ENCODE measurements at places on chromosomes 4 and X.

GRCh38 chr4:138945401-138945800 lies 70.2 kb upstream of the NOCT start:
- no peak for DNase-seq

DNA sequence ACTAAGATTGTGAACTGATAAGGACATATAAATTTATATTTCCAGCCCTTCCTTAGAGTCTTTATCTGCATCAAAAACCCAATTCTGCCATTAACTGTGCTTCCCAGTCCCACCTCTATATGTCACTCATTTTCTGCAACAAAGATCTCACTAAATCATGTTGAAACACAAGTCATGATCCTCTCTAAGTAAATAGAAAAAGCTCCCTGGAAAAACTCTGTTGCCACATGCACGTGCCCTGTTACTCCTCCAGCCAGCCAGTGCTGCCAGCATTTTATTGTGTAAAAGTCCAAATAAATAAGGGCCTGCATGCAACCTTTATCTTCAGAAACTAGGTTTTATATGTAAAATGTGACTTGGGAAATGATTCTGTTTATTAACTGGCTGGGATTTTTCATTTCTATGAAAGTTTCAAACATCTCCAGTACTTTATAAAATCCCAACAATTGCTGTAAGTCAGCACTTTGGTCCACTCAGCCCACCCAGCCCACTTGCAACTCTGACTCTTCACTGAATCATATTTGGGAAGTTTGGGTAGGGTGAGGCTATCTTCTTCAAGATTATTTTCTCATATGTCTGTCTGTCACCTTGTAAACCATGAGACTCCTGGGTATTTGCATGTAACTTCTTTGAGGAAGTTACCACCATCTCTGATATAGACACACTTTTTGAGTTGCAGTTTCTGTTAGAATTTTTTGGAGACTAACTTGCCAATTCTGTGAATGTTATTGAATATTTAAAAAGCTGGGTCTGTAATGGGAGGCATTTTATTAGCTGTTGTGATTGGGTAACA lies 40.0 kb upstream of the SMARCA5 start:
- DNase-seq, result no peak

DNA sequence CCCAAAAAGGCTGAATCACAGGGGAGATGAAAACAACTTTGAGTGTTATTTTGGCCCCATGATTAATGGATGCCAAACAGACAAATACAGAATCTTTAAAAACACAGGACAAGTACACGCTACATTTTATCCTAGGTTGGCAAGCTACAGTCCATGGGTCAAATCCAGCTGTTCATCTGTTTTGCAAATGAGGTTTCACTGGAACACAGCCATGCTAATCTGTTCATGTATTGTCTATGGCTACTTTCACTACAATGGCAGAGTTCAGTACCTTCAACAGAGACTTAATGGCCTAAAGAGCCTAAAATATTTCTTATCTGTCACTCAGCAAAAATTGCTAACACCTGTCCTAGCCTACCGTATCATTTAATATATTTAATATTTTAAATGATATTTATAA lies 1548.5 kb upstream of the IGFBP7 start:
- no peak for DNase-seq

- DNase-seq, result no peak
Measured at GRCh38 chr4:76726176-76726575, 171.8 kb downstream of the SOWAHB start.
